ENCODE measurements at places on chromosomes 5 and 9.

- H3K4me3 ChIP-seq: no peak overlapping the region
- DNase-seq: no peak
- H3K4me1 ChIP-seq: no peaks in the 10 kb centered on the region
- H3K27ac ChIP-seq: no peak overlapping the region
These were observed 114.7 kb upstream of the IL7R start for GRCh38 chr5:35741971-35742370.

DNA sequence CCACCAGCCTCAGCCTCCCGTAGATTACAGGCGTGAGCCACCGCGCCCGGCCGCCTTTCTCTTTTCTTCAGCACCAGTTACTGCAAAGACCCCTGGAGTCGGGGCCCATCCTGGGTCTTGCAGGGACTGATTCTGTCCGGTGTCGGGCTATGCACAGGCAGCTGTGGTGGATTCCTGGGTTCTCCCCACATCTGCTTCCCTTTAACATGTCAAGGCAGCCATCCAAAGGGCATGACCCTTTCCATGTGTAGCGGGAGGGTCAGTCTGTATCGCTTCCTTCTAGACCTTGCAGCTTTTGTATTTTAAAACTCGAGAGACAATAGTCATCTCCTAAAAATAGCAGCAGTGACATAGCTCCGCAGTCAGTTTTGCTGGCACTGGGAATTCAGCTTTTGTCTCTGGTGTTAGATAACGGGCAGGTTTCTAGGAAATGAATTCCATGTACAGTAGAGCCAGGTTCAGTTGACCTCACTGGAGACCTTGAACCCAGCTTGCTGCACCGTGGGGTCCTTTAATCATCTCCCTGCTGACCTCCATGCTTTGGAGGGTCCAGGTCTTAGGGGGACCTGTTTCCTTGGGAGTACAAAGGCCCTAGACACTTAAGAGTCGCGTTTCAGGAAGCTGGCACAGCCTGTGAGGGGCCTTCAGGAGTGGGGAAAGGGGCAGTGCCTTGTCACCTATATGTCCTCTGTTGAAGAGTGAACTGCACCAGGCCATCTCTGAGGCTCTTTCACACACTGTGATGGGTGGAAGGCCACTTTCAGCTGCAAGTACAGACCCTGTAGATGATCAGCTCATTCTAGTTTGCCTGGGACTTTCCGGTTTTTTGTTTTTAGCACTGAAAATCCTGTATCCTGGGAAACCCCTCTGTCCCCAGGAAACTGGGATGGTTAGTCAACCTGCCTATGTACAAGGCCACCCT lies 13.8 kb downstream of the ANKRD33B start:
- peak overlapping the region; percentile 55 for H3K27ac ChIP-seq
- H3K4me3 ChIP-seq: no peak overlapping the region
- H3K36me3 ChIP-seq: peaks cover 11% of the 10 kb centered on the region
- DNase-seq: no peak

DNA sequence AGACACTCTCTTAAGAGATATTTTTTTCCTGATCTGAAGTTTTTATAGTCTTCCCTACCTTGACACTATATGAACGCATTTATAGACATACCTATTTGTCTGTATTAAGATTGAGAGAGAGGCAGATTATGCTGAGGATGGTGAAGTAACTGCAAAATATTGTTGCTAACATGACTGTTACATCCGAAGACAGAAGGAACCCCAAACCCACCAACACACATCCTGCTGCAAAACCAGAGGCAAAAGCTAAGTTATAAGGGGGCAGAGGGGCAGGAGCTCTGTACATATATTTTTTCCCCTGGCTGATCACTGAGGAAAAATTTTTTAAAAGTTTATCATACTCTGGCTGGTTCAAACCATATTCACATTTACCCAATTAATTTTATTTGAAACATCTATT lies 279.0 kb downstream of the MLLT3 start:
- DNase-seq: no peak
- no peak overlapping the region for H3K4me3 ChIP-seq
- no peak overlapping the region for H3K27ac ChIP-seq
- no peaks in the 10 kb centered on the region for H3K4me1 ChIP-seq

- no peaks in the 10 kb centered on the region for H3K36me3 ChIP-seq
- peaks cover 25% of the 10 kb centered on the region for H3K27me3 ChIP-seq
- peak overlapping the region; percentile 67 for H3K4me3 ChIP-seq
- peaks cover 24% of the 10 kb centered on the region for H3K4me1 ChIP-seq
These were observed 80.2 kb downstream of the NTNG2 start for GRCh38 chr9:132241840-132242620.

DNA sequence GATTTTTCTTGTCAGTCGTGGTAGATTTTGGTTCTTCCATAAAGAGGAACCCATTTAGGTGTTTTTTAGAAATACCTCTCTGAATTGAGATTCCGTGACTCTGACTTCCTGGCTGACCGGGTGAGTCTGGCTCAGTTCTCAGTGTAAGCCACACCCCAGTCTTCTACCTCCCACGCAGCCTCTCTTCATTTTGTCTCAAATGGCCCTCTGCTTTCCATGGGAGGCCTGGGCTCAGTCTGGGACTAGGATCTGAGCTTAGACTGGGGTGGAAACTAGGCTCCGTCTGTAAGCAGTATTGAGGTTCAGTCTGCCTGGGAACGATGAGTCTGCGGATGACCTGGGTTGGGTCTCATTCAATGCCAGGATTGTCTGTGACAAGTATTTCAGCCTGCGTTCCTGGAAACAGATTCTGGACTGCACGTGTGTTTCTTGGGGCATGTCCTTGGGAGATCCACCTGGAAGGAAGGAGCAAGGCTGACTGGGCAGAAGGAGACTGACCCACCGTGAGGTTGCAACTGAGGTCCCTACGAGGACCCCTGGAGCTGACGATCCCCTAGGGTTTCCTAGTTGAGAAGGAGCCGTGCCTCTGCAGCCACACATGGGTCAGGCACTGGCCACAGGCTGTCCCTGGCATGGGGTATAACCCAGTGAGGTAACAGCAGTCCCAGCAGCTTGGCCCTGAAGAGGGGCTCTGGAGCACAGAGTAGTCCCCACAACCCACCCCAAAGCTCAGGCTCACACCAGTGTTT lies 12.4 kb upstream of the CRB2 start:
- no peaks in the 10 kb centered on the region for H3K36me3 ChIP-seq
- H3K27ac ChIP-seq: no peak overlapping the region
- no peaks in the 10 kb centered on the region for H3K27me3 ChIP-seq
- H3K4me1 ChIP-seq: no peaks in the 10 kb centered on the region
- no peak for DNase-seq

- H3K36me3 ChIP-seq: no peaks in the 10 kb centered on the region
- H3K4me1 ChIP-seq: no peaks in the 10 kb centered on the region
- H3K4me3 ChIP-seq: no peak overlapping the region
- DNase-seq: no peak
- no peak overlapping the region for H3K27ac ChIP-seq
- H3K27me3 ChIP-seq: no peaks in the 10 kb centered on the region
These were observed 6.1 kb upstream of the ADGRD2 start for GRCh38 chr9:124444166-124444565.

GRCh38 chr9:131614340-131614915 lies 69.1 kb downstream of the PRRT1B start:
- no peaks in the 10 kb centered on the region for H3K27me3 ChIP-seq
- peaks cover 47% of the 10 kb centered on the region for H3K36me3 ChIP-seq
- no peak overlapping the region for H3K4me3 ChIP-seq
- H3K4me1 ChIP-seq: no peaks in the 10 kb centered on the region
- H3K27ac ChIP-seq: no peak overlapping the region

GRCh38 chr5:81849770-81850367 lies 99.0 kb upstream of the SSBP2 start:
- no peaks in the 10 kb centered on the region for H3K27me3 ChIP-seq
- H3K4me3 ChIP-seq: peak overlapping the region; percentile 59
- H3K36me3 ChIP-seq: no peaks in the 10 kb centered on the region
- no peak for DNase-seq
- peak overlapping the region; percentile 99 for H3K27ac ChIP-seq
- peaks cover 48% of the 10 kb centered on the region for H3K4me1 ChIP-seq

- H3K36me3 ChIP-seq: no peaks in the 10 kb centered on the region
- DNase-seq: no peak
- H3K27ac ChIP-seq: no peak overlapping the region
- H3K4me3 ChIP-seq: no peak overlapping the region
- H3K4me1 ChIP-seq: no peaks in the 10 kb centered on the region
- no peaks in the 10 kb centered on the region for H3K27me3 ChIP-seq
These were observed 239.7 kb upstream of the KLF9 start for GRCh38 chr9:70654144-70654543.

DNA sequence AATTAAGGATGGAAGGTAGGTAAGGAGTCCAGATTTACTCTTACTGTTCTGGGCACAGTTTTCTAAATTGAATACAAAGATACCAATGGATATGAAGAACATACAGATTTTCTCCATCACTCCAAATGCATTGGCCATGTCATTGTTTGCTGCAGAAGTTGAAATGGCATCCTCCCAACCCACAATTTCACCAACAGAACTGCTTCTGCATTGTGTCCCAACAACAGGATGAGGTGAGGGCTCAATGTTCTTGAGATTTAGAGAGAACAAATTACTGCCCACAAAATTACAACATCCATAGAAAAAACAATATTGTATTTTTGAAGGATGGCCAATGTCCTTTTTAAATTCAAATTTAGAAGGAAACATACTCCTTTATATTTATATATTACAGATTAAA lies 88.9 kb downstream of the NUDT12 start:
- no peak for DNase-seq
- no peak overlapping the region for H3K27ac ChIP-seq
- no peak overlapping the region for H3K4me3 ChIP-seq
- no peaks in the 10 kb centered on the region for H3K4me1 ChIP-seq
- no peaks in the 10 kb centered on the region for H3K27me3 ChIP-seq
- H3K36me3 ChIP-seq: no peaks in the 10 kb centered on the region

DNA sequence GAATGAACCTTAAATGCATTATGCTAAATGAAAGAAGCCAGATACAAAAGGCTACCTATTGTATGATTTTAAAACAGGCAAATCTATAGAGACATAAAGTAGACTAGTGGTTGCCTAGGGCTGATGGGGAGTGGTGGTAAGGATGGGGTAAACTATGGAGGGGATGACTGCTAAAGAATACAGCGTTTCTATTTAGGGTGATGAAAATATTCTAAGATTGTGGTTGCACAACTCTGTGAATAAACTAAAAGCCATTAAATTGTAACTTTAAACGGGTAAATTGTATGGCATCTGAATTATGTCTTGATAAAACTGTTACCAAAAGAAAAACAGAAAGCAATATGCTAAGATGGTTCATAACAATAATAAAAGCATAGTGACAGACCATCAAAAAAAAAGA lies 21.4 kb downstream of the KLHL3 start:
- no peak overlapping the region for H3K4me3 ChIP-seq
- H3K27ac ChIP-seq: no peak overlapping the region
- H3K27me3 ChIP-seq: no peaks in the 10 kb centered on the region
- no peak for DNase-seq

DNA sequence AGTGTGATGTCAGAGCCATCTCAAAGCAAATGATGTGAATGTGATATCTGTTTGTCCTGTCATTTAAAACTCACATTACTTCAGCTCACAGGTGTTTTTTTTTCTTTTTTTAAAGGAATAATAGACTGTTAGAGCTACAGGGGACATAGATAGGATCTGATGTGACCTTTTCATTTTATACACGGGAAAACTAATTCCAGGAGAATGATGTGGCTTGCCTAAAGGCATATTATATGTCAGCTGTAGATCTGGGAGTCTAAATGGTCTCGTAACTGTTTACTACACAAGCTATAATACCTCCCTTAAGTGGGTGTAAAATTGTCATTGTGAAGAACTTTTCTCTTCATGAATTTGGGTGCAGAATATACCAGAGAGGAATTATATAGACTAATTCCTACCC lies 2.0 kb downstream of the NMUR2 start:
- no peaks in the 10 kb centered on the region for H3K36me3 ChIP-seq
- H3K27me3 ChIP-seq: no peaks in the 10 kb centered on the region
- H3K27ac ChIP-seq: no peak overlapping the region

- H3K27ac ChIP-seq: no peak overlapping the region
- no peak overlapping the region for H3K4me3 ChIP-seq
- H3K4me1 ChIP-seq: no peaks in the 10 kb centered on the region
- no peak for DNase-seq
These were observed 21.8 kb downstream of the RNF44 start for GRCh38 chr5:176515396-176515795.

DNA sequence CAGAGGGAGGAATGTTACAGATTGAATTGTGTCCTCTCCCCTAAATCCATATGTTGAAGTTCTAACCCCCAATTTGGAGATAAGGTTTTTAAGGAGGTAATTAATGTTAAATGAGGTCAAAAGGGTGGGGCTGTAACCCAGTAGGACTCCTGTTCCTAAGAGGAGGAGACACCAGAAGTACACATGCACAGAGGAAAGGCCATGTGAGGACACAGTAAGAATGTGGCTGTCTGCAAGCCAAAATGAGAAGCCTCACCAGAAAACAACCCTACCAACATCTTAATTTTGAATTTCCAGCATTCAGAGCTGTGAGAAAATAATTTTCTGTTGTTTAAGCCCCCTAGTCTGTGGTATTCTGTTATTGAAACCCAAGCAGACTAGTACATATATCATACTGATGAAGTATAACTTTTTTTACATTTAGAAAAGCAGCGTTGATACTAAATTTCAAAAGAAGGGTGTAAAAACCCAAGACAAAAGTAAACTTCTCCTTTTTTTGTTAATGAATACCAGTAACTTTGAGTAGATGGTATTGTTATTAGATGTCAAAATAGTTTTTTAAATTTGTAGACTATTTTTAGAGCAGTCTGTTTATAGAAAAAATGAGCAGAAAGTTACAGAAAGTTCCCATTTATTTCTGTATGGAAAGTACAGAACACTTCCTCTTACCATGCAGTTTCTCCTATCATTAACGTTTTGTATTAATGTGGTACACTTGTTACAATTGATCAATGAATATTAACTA lies 25.1 kb downstream of the RNF180 start:
- DNase-seq: no peak
- no peaks in the 10 kb centered on the region for H3K36me3 ChIP-seq
- no peak overlapping the region for H3K27ac ChIP-seq

- H3K27ac ChIP-seq: no peak overlapping the region
- no peak overlapping the region for H3K4me3 ChIP-seq
- H3K36me3 ChIP-seq: no peaks in the 10 kb centered on the region
These were observed 29.8 kb downstream of the TDRD7 start for GRCh38 chr9:97441729-97442128.

DNA sequence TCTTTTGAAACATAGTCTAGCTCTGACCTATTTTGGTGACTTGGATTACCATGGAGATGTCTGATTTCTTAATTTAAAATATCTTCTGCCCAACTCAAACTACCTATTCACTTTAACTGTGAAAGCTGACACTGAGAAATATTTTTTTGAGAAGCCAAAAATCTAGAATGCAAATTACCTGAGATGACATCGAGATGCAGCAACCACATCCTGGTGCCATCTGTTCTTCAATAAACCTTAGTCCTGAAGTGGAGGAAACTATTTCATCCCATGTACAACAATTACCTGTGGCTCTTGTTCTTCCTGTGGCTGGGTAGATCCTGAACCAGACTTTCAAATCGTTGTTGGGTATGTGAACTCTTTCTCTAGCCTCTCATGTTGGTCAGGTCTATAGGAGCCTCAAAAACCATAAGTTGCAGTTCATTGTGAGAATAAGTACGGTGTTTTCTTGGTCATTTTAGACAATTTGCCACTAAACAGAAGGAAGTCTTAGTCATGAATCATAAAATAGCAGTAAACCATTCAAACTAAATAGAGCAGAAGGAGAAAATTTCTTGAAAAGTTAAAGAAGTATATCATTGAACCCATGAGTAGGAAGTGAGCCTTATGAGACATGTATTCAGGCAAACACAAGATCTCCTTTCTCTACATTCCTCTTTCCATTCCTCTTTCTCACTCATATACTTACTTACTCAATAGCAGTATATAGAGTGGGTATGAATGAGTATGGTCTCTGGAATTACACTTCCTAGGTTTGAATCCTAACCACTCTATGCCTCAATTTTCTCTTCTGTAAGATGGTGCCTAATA lies 176.0 kb downstream of the HMHB1 start:
- H3K36me3 ChIP-seq: no peaks in the 10 kb centered on the region
- H3K27ac ChIP-seq: no peak overlapping the region
- H3K4me3 ChIP-seq: no peak overlapping the region
- H3K27me3 ChIP-seq: peaks cover 3% of the 10 kb centered on the region
